Epithelial cell of proximal tubule (primary cell): ENCODE measurements at places on chromosomes 7 and 10.
A peak's percentile ranks its signal among the peaks of the same experiment; 100 is the strongest.

- DNase-seq, result no peak
Measured at GRCh38 chr7:86867163-86867762, 192.2 kb downstream of the ELAPOR2 start.

- DNase-seq, result no peak
Measured at GRCh38 chr7:1842321-1843221, 172.5 kb downstream of the ELFN1 start.

- no peak for DNase-seq
Measured at GRCh38 chr10:110977662-110978061, 58.3 kb downstream of the SHOC2 start.

DNA sequence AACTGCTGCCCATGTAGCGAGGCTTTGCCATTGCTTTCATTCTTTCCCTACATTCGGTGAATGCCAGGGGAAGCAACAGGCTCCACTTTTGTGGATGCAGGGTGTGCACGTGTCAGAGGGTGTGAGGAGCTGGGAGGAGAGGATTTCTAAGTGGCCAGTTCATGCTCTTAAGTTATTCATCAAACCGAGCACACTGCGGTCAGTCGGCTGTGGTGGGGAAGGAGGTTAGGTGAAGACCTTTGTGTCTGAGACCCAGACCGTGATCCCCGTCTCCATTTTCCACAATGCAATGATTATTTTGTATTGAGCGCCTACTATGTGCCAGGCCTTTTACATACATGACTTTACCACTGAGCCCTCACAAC is 438.6 kb upstream of the GALNT17 start:
- DNase-seq, result peak; percentile 59

- DNase-seq, result no peak
Measured at GRCh38 chr7:22670422-22670815, 56.6 kb upstream of the IL6 start.

DNA sequence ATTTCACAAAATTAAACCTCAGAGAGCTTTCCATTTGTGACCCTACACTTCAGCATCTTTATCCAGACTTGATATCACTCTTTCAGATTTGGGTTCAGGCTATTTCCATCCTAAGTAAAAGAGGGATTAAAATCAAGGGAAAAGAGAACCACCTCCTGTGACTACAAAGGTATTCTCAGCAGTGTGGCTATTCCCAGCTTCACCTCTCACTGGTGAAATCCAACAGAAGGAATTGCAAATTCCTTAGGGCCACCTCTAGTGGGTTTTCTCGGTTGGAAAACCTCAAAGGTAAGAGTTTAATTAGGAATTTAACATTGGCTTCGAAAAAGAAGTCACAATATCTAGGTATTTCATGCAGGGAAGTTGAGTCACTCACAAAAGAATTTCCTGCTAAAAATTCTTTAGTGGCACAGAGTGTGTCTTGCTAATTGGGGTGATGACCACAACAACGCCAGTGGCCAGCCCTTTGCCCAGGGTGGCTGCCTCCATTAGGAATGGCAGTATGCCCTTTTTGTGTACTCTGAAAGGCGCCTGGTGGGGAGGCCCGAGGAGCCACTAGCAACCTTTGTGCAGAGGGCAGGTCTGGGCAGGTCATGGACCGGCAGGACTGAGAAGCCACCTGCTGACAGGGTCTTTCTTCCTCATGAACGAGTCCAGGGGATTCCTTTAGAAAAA is 52.2 kb downstream of the SEM1 start:
- DNase-seq, result peak; percentile 12

GRCh38 chr7:755413-755805 is 28.3 kb upstream of the PRKAR1B start:
- DNase-seq, result no peak

DNA sequence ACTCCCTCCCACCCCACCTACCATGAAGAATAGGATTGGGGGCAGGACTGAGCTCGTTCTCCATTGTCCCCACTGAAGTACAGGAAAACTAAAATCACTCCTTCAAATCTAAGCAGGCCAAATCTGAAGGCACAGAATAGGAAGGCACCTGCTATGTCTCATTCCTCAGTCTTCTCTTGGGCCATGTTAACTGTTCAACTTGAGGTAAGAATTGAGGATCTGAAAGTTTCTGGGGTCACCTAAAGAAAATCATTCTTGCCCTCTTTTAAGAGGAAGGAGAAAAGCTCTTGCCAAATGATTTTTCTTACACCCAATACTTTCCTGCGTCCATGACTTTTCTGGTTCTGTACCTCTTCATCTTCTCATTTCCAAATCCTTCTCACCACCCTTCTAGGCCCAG is 4.9 kb downstream of the CPN1 start:
- no peak for DNase-seq

DNA sequence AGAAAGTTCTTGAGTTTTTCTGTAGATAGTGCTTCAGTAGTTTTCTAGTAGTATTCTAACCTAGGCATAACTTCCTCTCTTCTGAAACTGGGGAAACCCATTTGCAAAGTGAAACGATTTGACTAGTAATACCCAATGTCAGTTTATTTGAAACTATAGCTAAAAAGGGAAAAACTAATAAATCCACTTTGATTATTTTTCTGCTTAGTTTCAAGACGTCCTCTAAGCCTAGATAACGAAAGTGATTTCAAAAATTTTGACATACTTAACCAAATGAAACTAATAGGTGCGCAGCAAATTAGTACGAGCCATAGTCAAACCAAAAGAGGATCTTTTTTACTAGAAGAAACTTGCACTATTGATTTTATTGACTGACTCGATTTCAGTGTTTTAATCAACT is 9.8 kb upstream of the SP8 start:
- DNase-seq, result no peak

GRCh38 chr7:33411020-33411419 is 281.7 kb downstream of the BBS9 start:
- DNase-seq, result no peak

- DNase-seq, result no peak
Measured at GRCh38 chr7:150322114-150322832, 882 bp upstream of the LRRC61 start.

DNA sequence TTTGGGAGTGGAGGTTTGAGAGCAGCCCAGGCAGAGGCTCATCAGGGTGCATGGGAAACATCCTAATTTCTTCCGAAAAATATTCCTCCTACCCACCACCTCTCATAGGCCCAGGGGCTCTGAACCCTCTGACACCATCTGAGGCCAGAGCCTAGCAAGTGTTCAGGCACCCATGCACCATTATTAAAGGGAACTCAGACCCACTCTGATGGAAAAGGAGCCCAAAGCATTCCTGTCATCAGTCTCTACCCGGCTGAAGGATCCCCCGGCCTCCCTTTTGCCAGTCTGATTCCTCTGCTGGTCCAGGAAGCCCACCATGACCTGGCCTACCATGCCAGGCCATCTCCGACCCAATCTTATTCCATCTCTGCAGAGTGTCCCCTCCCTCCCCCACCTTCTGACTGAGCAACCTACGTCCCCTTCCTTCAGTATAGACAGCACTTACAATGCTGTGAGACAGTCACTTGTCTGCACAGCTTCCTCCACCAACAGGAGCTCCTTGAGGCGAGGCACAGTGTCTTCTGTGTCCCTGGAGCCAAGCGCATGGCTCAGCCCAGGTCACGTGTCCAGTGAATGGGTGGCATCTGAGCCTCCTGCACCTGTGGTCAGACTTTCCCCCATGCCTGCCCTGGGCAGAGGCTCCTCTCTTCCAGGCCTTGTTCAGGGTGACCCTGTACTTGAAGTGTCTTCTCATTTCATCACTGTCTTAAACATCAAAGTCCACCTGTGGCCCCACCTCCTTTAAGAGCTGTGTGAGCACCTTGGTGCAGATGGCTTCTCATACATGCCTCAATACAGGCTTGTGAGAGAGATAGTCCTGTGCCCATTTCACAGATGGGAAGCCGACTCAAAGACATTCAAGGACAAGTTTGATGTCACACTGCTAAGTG is 889 bp upstream of the GPR15LG start:
- no peak for DNase-seq

DNA sequence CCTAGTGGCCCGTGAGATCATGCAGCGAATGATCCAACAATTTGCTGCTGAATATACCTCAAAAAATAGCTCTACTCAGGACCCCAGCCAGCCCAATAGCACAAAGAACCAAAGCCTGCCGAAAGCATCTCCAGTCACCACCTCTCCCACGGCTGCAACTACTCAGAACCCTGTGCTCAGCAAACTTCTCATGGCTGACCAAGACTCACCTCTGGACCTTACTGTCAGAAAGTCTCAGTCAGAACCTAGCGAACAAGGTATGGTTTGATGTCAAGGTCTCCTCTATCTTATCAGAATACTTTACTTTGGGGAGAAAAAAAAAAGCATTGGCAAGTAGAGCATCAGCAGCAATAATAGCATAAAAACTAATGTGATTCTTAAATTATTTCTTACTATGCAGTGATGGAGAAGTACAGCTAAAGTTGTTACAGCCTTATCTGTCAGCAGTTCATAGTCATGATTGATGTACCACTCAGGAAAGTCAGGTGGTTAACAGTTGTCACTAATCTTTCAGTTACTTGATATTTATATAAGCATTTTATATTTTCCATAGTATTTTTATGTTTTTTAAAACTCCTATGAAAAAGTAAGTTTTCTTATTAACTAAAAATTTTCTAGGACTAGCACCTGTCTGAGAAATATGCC is 117.1 kb downstream of the LCOR start:
- DNase-seq, result no peak

DNA sequence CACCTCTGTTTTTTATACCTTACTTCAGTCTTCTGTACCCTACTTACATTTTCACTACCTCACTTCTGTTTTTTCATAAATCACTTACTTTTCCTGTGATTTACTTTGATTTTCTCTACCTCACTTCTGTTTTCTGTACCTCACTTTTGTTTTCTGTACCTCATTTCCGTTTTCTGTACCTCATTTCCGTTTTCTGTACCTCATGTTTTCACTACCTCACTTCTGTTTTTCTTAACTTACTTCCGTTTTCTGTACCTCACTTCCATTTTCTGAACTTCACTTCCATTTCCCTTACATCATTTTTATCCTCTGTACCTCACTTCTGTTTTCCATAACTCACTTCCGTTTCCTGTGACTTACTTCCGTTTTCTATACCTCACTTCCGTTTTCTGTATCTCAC is 492.0 kb upstream of the AKR1E2 start:
- no peak for DNase-seq

- no peak for DNase-seq
Measured at GRCh38 chr7:48976253-48976652, 51.9 kb downstream of the CDC14C start.

DNA sequence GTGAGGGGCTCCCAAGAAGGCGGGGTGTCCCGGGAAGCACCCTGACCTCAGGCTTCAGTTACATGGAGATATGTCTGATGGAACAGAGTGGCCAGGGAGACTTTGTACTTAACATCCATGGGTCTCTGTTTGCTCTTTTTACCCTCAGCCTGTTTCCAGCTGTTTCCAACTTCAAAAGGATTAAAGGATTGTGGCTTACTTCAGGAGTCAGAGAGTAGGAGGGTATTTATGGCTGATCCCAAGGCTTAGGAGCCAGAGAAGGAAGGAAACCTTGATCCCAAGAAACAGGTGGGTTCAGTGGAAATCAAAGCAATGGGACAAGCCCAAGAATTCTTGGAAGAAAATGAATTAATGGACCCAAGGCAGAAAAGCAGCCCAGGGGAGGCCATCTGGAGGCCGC is 37.7 kb upstream of the ZNF438 start:
- no peak for DNase-seq

GRCh38 chr10:48254750-48255512 is 19.6 kb downstream of the FRMPD2 start:
- DNase-seq, result peak; percentile 52

DNA sequence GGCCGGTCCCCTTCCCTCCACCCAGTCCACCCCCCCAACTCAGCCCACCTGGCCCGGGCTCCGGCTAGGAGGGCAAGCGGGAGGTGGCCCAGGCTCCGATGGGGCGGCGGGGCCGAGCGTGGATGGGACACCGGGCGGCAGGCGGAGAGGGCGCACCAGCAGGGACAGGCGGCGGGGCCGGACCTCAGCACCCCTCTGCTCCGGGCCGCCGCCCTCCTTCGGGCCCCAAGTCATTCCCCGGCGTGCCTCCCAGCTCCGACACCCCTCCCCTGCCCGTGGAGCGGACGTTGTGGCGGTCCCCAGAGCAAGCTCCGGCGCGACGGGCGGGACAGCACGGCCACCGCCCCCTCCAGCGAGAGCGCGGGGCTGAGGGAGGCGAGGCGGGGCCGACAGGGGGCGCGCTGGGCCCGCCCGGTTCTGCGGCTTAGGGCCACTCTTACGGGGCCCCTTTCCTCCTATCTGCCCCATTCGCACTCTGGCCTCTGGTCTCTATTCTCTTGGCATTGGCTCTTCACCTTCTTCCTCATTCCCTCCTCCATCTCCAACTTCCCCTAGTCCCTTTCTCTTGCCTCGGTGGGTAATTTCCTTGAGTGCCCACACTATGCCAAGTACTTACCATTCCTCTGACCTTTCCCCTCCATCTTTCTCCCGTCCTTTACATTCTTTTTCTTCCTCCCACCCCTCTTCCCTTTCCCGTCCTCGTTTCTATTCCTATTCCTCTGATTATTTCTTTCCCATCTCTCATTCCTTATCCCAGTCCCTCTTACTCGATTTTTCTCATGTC is 701 bp upstream of the GBX1 start:
- no peak for DNase-seq

GRCh38 chr7:25069900-25070443 is 55.1 kb downstream of the CYCS start:
- no peak for DNase-seq

- no peak for DNase-seq
Measured at GRCh38 chr10:119784340-119785067, 58.7 kb downstream of the INPP5F start.
